ENCODE measurements at places on chromosomes 4 and X.

- DNase-seq, result no peak
These were observed 130.6 kb downstream of the FBXO8 start for GRCh38 chr4:174152717-174153466.

GRCh38 chr4:39559626-39560025, 32.4 kb upstream of the UGDH start:
- no peak for DNase-seq

DNA sequence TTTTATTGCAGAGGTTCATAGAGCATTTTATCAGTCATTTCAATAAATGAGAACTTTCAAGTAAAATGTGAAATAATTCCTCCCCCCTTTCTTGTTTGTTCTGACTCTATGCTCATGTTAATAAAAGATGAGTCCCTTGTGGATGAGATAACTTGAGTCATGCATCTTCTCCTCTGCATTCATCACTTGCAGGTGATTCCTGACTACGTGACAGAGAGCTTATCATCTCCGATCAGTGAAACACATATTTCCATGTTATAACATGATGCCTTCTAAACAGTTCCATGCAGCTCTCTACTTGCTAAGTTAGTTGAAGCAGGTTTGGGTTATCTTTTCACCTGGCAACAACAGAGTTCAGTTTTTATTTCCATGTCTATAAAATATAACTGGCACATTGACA, 160.1 kb upstream of the ANKRD50 start:
- no peak for DNase-seq

DNA sequence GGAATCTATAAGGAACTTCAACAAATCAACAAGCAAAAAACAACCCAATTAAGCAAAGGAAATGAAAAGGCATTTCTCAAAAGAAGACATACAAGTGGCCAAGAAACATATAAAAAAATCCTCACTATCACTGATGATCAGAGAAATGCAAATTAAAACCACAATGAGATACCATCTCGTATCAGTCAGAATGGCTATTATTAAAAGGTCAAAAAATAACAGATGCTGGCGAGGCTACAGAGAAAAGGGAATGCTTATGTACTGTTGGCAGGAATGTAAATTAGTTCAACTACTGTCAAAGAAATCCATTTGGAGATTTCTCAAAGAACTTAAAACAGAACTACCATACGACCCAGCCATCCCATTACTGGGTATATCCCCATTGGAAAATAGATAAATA, 292.4 kb upstream of the FAT1 start:
- no peak for DNase-seq

DNA sequence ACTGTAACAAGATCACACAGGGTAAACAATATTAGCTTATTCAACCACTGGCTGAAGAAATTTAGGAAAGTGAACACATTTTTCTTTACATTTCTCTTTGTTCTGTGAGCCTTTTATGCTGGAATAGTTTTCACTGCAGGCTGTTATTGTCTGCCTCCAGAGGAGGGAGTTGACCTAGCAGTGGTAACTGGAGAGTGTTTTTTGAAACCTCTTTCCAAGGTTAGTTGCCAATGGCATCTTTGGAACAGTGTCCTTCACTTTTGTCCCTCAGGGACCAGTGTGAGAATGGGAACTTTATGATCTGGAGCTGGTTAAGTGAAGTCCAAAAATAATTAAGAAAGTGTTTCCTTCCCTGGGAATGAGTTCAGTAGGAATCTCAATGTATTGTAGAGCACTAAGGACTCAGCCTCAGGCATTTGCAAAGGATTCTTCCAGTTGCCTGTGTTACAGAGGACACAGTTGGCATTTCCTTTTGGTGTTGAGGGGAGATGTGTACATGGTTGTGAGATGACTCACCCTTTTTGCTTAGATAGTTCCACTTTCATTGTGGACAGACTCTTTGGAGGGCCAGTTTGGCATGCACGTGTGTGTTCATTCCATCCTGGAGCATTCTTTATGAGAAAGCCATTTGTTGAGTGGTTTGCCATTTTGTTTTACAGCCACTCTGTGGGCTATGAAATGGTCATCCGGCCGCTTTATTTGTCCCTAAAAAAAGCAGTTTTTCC, 61.3 kb downstream of the AR start:
- peak; percentile 81 for DNase-seq

- DNase-seq, result no peak
These were observed 65.6 kb downstream of the JAKMIP1 start for GRCh38 chr4:6134612-6135220.

DNA sequence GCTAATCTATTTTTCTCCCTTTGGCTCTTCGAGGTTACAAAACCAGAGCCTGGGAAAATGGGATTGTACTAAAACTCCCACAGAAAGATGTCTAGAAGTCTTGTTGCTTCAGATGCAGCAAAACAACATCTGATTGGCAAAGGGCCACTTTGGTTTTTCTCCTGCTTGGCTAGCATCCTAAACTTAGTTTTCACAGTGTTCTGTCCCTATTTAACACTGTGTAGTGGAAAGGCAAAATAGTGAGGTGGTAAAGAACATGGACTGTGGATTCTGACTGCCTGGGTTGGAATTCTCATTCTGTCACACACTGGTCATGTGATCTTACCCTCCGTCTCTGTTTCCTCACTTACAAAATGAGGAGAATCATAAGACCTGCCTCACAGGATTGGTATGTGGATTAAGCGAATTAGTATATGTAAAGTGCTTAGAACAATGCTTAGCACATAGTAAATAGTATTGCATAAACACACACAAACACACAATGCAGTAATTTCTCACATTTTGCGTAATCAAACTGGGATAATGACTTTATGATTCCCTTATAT, 23.5 kb downstream of the TIGD2 start:
- DNase-seq, result peak; percentile 89

DNA sequence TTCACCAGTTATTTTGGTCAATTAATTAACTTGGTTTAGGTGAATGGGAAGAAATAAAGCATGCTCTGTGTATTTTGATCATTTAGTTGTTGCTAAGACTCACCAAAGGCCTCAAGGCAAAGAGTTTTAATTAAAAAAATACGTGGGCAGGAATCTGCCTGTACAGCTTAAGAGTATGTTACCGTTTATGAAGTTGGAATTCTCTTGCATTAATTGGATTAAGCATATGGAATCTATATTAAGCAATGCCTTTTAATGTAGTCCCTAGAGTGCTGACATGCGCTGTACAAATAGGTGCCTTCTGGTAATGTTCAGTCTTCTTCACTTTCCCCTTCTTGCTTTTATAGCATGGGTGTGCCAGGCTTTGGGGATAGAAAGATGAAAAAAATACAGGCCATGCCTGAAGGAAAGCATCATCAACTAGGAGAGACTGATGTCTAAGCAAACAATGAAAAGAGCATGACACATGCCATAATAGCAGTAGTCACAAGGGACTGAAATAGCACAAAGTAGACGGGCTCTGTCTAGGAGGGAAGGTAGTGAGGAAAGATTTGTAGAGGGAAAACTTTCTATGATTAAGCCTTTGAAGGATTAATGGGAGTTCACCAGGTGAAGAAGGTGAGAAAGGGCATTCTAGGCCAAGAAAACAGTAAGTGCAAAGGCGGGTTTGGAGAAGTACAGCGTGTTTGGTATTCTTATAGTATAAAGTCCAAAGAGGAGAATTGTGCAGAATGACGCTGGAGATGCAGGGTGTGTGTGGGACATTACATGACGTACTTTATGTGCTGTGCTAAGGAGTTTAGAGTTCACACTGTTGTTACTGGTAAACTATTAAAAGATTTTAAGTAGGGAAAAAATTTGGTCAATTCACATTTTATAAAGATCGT, 226.1 kb upstream of the ANXA3 start:
- no peak for DNase-seq

- no peak for DNase-seq
These were observed 120.0 kb upstream of the ZDHHC15 start for GRCh38 chrX:75642811-75643361.

- no peak for DNase-seq
These were observed 84.5 kb upstream of the ARHGEF9 start for GRCh38 chrX:63869506-63869905.

GRCh38 chrX:70774223-70774622, 134.3 kb downstream of the TEX11 start:
- DNase-seq, result no peak

DNA sequence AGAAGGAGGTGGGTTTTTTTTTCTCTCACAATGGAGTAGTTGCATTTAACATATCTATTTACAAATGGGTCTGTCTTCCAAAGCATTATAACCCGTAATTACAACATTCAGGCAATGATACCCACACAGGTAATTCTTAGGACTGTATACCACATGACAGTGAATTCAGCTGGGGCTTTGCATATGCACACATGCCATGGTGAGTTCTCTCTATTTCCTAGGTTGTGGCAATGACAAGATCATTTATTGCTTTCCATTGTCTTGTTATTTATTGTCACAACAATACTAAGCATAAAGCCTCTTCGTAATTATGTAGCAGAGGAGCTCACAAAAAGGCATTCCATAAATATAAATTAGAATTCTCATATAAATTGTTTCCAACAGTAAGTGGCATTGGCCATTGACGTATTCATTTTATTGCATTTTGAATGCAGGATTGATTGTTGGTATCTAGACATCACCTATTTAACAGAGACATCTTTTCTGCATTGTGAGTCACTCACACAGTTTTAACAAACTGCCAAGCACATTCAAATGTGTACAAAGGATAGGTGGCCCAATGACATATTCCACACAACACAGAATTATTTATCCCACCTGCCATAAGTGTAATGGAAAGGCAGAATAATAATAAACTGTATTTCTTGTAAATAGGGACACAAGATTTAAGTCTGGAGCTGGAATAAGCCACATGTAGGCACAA, 390.7 kb upstream of the GALNT7 start:
- DNase-seq, result no peak

DNA sequence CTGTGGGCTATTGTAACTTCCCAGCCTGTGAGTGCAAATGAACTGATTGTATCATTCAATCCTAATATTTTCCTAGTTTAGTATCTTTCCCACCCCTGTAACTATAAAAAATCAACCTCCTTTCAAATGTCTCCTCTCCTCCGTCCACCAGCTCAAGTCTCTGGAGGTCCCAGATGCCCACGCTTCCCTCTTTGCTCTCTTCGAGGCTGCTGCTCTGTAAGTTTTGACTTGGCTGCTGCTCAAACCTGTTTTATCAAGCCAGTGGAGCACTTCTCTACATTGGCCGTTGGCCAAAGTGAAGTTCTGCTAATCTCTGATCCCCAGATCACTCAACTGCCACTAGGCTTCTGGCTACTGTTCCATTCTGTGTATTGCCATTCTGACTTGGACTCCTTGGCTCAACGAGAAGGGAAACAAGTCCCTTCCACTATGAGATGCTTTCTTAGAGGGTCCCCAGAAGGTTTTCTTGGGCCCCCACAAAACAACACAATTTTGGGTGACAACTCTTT, 60.7 kb upstream of the RAPGEF2 start:
- DNase-seq, result no peak

- DNase-seq, result no peak
These were observed 33.9 kb downstream of the VSIG4 start for GRCh38 chrX:66005830-66006449.

DNA sequence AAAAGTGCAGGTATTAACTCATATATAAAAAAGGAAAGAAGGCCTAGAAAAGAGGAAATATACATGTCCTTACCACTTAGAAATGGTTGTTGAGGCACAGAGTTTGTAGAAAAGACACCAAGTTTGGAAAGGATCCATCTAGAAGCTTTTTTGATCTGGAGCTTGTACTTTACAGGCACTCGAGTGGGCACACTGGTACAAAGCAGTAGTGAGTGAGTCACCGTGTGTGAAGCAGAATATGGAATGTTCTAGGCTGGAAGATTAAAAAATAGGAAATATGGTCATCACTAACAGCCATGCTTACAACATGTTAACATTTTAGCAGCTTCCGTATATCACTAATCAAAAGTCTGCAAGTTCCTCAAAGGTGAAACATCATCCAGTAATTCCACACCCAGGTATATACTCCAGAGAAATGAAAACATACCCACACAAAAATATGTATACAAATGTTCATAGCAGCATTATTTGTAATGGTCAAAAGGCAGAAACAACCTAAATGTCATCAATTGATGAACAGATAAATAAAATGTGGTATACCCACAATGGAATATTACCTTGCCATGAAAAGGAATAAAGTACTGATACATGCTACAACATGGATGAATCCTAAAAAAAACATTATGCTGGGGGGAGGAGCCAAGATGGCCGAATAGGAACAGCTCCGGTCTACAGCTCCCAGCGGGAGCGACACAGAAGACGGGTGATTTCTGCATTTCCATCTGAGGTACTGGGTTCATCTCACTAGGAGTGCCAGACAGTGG, 69.5 kb downstream of the FRYL start:
- no peak for DNase-seq

GRCh38 chr4:116638592-116638991, 446.8 kb downstream of the TRAM1L1 start:
- DNase-seq, result no peak

GRCh38 chr4:2914256-2915126, 48.7 kb downstream of the NOP14 start:
- no peak for DNase-seq

DNA sequence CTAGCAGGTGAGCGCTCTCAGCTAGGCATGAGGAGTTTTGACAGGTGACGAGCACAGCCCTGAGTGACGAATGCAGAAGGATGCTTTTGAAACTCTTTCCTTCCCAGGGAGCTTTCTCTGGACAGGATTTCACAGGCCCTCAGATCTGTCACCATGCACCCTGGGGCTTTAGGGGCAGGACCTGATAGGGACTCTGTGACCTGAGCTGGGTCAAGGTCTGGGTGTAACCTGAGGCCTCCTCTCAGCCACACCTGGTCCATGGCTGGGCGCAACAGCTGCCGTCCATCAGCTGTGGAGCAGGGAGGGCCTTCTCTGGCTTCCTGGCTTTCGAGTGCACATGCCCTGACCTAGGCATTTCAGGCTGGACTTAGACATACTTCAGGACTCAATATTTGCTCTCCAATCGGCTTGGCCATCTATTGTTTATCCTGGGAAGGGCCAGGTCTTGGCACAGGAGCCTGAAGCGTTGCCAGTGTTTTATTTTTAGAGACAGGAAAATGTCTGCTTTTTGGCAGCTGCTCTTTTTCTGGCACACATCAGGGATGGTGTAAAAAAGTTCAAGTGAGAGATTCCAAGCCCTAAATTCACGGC, 56.4 kb downstream of the C4orf51 start:
- DNase-seq, result no peak

DNA sequence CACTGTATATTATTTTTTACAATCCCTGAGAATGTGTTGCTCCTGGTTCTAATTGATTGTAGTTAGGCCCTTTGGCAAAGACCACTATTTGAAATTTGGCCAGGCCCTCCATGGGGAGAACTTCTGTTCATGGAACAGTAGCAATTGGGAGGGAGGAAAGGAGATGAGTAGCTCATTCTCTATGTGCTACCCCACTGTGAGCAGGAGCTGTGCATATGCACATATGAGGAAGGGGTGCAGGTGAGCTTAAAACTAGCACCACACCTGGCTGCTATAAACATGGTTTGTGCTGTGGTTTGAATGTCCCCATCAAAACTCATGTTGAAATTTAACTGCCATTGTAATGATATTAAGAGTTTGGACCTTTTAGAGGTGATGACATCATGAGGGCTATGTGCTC, 1483.2 kb downstream of the PCDH7 start:
- no peak for DNase-seq

DNA sequence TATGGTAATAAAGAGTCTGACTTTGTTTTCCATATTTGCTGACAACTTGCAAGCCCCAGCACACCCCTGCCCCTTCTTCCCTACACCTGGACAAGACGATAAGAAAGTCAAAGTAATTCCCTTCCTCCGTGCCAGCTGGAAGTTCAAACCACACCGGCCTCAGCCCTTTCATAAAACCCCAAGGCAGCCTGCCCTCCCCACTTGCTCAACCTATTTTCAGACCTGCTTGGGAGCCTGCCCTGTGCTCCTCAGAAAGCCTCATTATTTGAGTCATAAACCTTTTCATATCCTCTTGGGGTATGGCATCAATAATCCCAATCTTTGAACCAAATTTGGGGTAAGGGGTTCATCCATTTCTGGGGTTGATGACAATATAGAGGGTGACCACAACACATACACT, 29.5 kb downstream of the NIPAL1 start:
- no peak for DNase-seq
